ENCODE measurements at places on chromosomes 4 and X. TPM values are rescaled to one million over a fixed set of nuclear protein-coding genes. Genes with fewer than 3 reads are reported as not detected.

DNA sequence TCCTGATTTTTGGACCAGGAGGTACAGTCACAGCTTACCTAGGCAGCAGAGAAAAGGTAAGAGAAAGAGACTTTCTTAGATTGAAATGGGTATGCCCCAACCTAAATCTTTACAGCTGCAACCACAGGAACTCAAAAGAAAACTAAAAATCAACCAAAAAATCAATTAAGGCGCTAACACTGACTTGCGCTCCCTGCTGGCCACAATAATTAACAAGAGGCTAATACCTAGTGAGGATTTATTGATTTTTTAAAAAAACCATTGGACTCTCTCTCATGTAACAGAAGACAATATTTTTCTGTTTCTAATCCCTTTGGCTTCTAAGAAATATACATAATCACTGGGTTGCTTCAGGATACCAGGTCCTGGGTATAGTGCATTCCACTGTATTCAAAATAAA lies 153.9 kb upstream of the TENM3 start:
- H3K4me1 ChIP-seq, result no peaks in the 10 kb centered on the region
- no peaks in the 10 kb centered on the region for H3K36me3 ChIP-seq
- no peak overlapping the region for H3K4me3 ChIP-seq
- no peaks in the 10 kb centered on the region for H3K27me3 ChIP-seq
- no peak overlapping the region for H3K27ac ChIP-seq

DNA sequence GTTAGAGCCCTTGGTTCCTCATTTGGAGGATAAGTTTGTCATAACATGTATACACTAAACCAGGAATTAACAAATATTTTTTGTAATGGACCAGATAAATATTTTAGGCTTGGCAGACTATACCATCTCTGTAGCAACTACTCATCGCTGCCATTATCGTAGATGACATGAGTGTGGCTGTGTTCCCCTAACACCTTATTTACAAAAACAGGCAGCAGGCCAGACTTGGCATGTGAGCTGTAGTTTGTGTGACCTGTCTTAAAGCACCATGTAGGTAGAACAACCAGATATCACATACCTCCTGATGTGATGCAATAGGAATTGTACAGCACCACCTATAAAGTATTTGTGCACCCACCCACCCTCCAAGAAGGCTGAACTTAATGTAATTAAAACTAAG lies 82.0 kb downstream of the RASGEF1B start:
- no peaks in the 10 kb centered on the region for H3K36me3 ChIP-seq
- DNase-seq, result no peak

DNA sequence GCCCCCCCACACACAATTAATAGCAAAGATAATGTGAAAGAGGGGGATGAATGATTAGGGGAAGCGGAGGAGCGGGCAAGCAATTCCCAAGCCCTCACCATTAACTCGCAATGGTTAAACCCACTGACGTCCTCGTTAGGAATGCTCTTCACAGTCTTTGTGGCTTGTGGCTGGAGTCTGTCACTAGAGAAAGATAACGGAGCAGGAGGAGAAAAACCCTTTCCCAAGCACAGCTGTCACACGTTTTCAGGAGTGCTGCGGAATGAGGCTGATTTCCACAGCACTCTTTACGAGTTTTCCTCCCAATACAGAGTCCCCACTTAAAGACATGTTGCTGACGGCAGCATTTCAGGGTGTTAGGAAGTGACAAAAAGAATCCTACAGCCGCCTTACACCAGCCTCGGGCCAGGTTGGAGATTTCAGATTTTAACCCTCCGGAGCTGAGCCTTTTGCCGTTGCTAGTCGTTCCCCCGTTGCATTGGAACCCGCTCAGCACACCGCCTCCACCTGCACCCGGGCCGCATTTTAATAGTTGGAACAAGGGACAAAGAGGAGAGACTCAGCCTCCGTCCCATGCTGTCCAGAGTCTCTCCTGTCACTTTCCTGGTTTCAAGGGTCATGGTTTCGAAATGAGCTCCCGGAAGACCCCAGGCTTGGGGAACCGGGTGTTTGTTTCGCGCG lies 92.2 kb downstream of the GEMIN8 start:
- H3K36me3 ChIP-seq, result no peaks in the 10 kb centered on the region
- H3K27ac ChIP-seq, result no peak overlapping the region
- DNase-seq, result peak; percentile 2
- peak overlapping the region; percentile 58 for H3K4me3 ChIP-seq
- peaks cover 7% of the 10 kb centered on the region for H3K4me1 ChIP-seq
- no peaks in the 10 kb centered on the region for H3K27me3 ChIP-seq

DNA sequence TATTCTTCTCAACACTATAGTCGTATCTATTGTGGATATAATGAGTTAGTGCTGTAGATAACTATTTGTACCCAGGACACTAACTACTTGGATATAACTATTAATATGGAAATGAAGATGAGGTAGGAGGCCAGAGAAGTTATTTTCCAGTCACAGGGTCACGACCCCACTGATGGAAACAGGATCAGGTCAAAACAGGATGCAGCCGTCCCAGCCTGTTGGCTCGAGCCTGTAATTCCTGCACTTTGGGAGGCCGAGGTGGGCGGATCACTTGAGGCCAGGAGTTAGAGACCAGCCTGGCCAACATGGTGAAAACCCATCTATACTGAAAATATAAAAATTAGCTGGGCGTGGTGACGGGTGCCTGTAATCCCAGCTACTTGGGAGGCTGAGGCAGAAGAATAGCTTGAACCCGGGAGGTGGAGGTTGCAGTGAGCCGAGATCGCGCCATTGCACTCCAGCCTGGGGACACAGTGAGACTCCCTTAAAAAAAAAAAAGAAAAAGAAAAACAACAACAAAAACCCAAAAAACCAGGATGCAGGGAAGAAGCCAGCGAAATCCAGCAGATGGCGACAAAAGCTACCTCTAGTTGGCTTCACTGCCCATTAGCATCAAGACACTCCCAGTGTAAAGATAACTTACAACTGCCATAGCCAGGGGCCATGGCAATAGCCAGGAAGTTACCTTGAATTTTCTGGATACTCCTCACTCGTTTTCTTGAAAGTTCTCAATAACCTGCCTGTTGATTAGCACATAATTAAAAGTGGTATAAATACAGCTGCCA lies 37.9 kb upstream of the NKAP start:
- H3K36me3 ChIP-seq, result no peaks in the 10 kb centered on the region
- H3K4me3 ChIP-seq, result no peak overlapping the region
- H3K27me3 ChIP-seq, result no peaks in the 10 kb centered on the region
- no peak overlapping the region for H3K27ac ChIP-seq
- no peak for DNase-seq
- H3K4me1 ChIP-seq, result no peaks in the 10 kb centered on the region

DNA sequence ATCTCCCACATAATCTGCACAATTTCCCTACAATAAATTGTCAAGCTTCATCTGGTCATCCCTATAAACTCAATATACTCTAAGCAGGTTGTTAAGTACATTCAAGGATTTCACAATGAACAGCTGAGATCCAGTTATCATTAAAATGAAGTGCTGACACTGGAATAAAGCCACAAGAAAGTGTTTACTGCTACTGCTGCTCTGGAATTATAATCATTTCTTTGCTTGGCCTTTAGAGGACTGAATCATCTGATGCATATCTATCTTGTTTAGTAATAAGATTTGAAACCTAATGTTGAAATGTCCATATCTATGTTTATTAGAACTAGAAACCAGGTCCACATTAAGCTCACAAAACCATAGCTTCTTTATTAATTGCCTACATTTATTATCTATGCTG lies 338.6 kb upstream of the ZFP42 start:
- no peaks in the 10 kb centered on the region for H3K4me1 ChIP-seq
- no peak overlapping the region for H3K27ac ChIP-seq

- H3K36me3 ChIP-seq, result no peaks in the 10 kb centered on the region
- no peaks in the 10 kb centered on the region for H3K27me3 ChIP-seq
- DNase-seq, result no peak
Measured at GRCh38 chrX:119624417-119624816, 18.2 kb upstream of the NKRF start.

DNA sequence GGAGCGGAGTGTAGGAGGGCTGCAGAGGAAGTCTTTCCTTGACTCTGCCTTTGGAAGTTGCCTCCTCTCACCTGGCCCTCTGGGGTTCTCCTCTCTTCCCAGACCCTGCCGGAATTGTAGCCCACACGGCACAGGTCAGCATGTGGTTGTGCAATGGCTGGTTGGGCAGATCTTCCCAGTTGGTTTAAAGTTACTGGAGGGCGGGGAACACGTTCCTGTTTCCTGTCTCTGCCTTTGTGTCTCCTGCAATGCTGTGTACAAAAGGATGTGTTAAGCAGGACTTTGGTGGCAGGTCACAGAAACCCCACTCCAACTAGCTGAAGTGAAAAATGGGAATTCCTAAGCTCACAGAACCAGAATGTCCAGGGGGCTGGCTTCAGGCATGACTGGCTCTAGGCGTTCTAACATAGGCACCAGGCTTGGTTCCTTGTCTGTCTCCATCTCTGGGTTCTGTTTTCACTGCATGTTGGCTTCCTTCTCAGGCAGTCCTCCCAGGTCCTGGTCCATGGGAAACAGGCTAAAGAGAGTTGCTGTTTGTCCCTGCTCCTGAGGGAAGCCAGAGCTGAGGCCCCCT lies 19.9 kb downstream of the SORCS2 start:
- no peak for DNase-seq
- peaks cover 16% of the 10 kb centered on the region for H3K4me1 ChIP-seq
- no peaks in the 10 kb centered on the region for H3K36me3 ChIP-seq
- no peak overlapping the region for H3K4me3 ChIP-seq
- H3K27me3 ChIP-seq, result peaks cover 6% of the 10 kb centered on the region

DNA sequence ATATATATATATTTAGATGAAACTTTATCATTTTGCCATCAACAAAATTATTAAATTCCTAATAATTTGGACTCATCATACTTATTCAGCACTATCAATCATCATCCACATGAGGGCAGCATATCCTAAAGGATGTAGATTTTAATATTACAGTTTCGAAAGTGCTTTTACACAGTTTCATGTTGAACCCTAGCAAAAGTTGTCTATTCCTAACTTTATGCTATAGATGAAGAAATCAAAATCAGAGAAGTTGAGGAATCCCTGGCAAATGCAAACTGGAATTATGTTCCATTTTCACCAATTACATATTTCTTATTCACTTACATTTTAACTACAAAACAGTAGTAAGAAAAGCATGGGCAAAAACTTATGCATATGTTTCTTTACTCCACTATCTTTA lies 36.6 kb upstream of the UGT2A1 start:
- H3K4me1 ChIP-seq, result no peaks in the 10 kb centered on the region
- DNase-seq, result no peak
- H3K36me3 ChIP-seq, result no peaks in the 10 kb centered on the region
- no peaks in the 10 kb centered on the region for H3K27me3 ChIP-seq

GRCh38 chrX:55220119-55220794 lies at the start of gene PAGE5:
Gene PAGE5 (plus strand): TSS chrX:55220346. CDS start chrX:55221383, 1,037 bp downstream.
- H3K27me3 ChIP-seq, result no peaks in the 10 kb centered on the region
- DNase-seq, result no peak
- H3K36me3 ChIP-seq, result no peaks in the 10 kb centered on the region
- H3K27ac ChIP-seq, result no peak within 1 kb of the TSS
- H3K4me1 ChIP-seq, result no peaks in the 10 kb centered on the region

- H3K4me3 ChIP-seq, result no peak overlapping the region
- H3K27ac ChIP-seq, result no peak overlapping the region
Measured at GRCh38 chrX:154809939-154810665, 4.8 kb upstream of the MPP1 start.

- no peaks in the 10 kb centered on the region for H3K4me1 ChIP-seq
- no peaks in the 10 kb centered on the region for H3K36me3 ChIP-seq
- no peaks in the 10 kb centered on the region for H3K27me3 ChIP-seq
- no peak for DNase-seq
- H3K27ac ChIP-seq, result no peak overlapping the region
- H3K4me3 ChIP-seq, result no peak overlapping the region
Measured at GRCh38 chrX:153444333-153445011, 1.4 kb downstream of the TREX2 start.

DNA sequence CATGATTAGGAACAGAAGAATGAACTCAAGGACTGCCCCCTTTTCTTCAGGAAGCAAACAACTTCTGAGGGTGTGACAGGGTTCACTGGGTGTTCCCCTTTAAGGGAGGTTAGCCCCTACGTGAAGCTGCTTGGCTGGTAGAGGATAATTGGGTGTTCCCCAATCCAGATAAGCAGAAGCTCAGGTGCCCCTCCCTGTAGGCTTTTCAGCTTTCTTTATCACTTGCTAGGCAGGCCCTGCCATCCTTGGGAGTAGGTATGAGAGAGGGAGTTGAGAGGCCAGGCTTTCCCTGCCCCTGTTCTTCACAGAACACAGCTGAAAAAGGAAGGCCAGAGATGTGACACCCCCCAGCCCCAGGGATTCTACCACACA lies 44.2 kb downstream of the RTL9 start:
- no peak overlapping the region for H3K4me3 ChIP-seq
- no peaks in the 10 kb centered on the region for H3K4me1 ChIP-seq
- no peak for DNase-seq
- no peaks in the 10 kb centered on the region for H3K36me3 ChIP-seq
- H3K27me3 ChIP-seq, result no peaks in the 10 kb centered on the region

GRCh38 chr4:46949822-46950221 lies 40.8 kb upstream of the COX7B2 start:
- no peak overlapping the region for H3K4me3 ChIP-seq
- H3K36me3 ChIP-seq, result no peaks in the 10 kb centered on the region
- no peaks in the 10 kb centered on the region for H3K27me3 ChIP-seq
- H3K4me1 ChIP-seq, result no peaks in the 10 kb centered on the region

DNA sequence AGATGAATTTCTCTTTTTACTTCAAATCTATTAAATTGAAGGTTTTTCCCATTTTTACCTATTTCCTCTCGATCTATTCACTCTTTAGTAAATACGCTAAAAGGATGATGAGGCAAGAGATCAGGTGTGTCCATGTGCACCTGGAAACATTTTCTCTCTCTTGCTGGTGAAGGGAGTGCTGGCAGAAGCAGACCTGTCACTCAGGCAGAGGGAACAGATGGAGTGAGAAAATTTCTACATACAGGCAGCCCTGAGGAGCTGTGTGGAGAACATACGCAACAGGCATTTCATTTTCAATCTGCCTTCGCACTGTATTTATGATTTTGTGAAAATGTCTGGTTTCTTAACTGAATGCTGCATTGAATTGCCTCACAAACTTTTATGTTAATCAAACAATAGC lies 249.5 kb downstream of the GPM6A start:
- H3K4me1 ChIP-seq, result no peaks in the 10 kb centered on the region
- H3K4me3 ChIP-seq, result no peak overlapping the region
- H3K36me3 ChIP-seq, result no peaks in the 10 kb centered on the region
- no peaks in the 10 kb centered on the region for H3K27me3 ChIP-seq
- no peak for DNase-seq
- no peak overlapping the region for H3K27ac ChIP-seq

GRCh38 chrX:46327566-46328115 lies 217.6 kb downstream of the ZNF674 start:
- no peaks in the 10 kb centered on the region for H3K27me3 ChIP-seq
- H3K4me3 ChIP-seq, result peak overlapping the region; percentile 35
- peak; percentile 9 for DNase-seq
- no peaks in the 10 kb centered on the region for H3K36me3 ChIP-seq
- no peak overlapping the region for H3K27ac ChIP-seq

- H3K4me1 ChIP-seq, result peaks cover 9% of the 10 kb centered on the region
- H3K27ac ChIP-seq, result no peak overlapping the region
- DNase-seq, result no peak
- no peak overlapping the region for H3K4me3 ChIP-seq
- H3K36me3 ChIP-seq, result no peaks in the 10 kb centered on the region
Measured at GRCh38 chr4:72323227-72323626, 245.8 kb downstream of the ADAMTS3 start.

NELFA gene
- 9.8 TPM for total RNA-seq

ADGRL3 gene
- 10.0 TPM for total RNA-seq

PWWP3B gene
- 7.9 TPM for total RNA-seq

FGF5 gene
- not detected for total RNA-seq

KLHL15 gene
- 5.5 TPM for total RNA-seq

USP26 gene
- not detected for total RNA-seq

CXXC4 gene
- 2.8 TPM for total RNA-seq

CENPVL2 gene
- total RNA-seq, result not detected

All from heart right ventricle (tissue), 16 donors.